Astrocyte (in vitro differentiated cells and primary cell): ENCODE measurements at places on chromosomes 11 and 22. TPM values are rescaled to one million over a fixed set of nuclear protein-coding genes. Genes with fewer than 3 reads are reported as not detected.

DNA sequence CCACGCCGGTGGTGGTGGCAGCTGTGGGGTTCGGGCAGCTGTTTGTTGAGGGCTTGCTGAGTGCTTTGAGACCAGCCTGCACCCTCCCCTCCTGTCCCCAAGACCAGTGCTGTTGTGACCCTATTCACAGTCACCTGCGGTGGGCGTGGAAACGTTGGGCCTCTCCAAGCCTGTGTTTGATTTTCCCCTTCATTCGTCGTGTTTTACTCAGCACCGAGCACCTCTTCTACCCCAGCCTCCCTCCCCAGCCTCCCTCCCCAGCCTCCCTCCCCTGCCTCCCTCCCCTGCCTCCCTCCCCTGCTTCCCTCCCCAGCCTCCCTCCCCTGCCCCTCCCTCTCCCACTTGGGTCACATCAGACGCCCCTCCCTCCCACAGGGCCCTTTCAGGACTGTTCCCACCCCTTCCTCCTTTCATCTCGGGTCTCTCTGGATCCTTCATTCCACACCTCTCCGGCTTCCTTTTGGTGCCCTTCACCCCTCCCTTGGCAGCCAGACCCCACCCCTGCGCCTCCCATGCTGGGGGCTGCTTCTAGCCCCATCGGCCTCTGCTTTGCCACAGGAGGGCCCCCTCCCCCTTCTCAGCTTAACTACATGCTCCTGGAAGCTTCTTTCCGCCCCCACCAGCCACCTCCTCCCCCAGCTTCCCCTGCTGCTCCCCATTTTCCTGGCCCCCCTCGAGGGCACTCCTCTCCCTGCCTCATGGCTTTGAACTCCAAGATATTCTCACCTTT, 14.8 kb downstream of the FRMD8 start:
- no peak for DNase-seq

- DNase-seq, result no peak
Observed at GRCh38 chr11:26898799-26899198, 95.1 kb upstream of the FIBIN start.

DNA sequence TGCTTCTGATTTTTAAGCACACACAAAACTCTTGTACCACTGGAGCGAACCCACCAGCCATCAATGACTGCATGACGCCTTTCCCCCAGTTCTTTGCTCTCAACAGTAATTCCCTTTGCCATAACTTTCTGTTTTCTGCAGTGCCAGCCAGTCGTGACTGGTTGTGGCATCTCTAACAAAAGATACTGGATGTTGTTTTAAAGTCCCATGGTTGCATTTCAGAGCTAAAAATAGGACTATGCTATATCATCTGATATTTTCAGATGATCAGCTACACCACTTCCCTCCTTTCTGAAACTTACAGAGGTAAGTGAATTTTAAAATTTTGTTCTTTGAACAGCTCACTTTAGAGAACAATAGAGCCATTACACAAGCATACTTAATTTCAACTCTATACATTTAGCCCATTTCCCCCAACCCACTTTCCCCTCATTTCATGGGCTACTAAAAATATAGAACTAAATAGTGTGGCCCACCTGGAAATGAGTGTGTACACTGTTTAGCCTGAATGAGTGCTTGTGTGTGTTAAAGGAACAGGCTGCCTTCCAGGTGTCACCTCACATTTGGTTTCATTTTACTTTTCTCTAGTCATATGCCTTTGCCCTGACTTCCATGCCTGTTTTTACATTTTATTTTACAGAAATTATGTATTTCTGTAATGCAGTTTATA, 136.9 kb upstream of the ZC3H12C start:
- no peak for DNase-seq

DNA sequence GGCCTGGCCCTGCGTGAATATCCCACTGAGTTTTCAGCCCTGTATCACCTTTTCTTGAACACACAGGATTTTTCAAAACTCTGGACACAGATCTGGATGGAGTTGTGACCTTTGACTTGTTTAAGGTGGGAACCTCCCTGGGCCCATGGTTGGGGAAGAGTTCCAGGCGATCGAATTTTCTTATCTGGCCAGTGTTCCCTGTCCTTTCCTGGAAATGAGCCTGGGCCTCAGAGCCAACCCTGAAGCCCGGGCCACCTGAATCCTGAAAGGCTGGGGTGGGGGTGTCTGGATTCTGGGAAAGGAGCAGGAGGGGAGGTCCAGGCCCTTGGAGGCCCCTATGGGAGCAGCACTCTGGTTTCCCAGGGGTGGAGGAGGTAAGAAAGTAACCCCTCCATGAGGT, 29.0 kb downstream of the CAPN1 start:
- DNase-seq, result no peak

DNA sequence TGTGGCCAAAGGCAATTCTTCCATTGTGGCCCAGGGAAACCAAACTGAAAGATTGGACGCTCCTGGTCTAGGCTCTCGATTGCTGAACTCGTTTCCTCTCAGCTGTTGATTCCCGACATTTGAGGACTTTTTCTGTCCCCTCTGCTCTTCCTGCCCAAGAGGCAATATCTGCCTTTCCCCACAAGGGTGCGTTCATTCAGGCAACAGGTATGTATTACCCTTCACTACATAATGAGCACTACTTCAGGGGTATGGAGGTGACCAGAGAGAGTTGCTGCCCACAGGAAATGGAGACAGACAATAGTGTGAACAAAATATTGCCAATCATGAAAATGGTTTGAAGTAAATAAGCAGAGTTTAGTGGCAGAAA, 8.2 kb downstream of the PTH start:
- DNase-seq, result no peak

DNA sequence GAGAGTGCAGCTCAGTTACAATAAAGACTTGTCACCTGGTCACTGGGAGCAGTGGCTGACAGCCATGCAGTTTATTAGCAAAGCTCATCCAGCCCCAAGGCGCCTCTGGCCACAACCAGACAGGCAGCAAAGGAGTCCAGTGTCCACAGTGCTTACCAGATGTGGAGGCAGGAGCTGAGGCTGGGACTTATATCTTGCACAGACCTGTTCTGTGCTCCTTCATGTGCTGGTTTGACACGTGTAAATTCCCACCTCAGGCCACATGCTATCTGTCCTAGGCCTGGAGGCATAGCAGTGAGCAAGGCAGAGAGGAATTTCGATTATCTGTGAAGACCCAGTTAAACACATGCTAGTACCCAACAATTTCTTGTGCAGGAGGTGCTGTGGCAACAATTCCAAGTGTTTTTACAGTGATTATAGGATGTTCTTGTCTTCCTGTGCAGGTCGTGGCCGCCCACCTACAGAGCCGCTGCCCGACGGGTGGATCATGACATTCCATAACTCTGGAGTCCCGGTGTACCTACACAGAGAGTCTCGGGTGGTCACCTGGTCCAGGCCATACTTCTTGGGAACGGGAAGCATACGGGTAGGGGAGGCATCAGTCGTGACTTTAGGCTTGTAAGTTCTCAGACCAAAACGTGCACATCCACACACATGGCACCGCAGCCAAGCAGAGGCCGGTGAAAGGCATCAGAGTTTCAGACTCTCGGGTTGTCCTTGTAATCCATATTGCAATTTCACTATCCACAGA, 9.4 kb downstream of the DGCR8 start:
- no peak for DNase-seq

DNA sequence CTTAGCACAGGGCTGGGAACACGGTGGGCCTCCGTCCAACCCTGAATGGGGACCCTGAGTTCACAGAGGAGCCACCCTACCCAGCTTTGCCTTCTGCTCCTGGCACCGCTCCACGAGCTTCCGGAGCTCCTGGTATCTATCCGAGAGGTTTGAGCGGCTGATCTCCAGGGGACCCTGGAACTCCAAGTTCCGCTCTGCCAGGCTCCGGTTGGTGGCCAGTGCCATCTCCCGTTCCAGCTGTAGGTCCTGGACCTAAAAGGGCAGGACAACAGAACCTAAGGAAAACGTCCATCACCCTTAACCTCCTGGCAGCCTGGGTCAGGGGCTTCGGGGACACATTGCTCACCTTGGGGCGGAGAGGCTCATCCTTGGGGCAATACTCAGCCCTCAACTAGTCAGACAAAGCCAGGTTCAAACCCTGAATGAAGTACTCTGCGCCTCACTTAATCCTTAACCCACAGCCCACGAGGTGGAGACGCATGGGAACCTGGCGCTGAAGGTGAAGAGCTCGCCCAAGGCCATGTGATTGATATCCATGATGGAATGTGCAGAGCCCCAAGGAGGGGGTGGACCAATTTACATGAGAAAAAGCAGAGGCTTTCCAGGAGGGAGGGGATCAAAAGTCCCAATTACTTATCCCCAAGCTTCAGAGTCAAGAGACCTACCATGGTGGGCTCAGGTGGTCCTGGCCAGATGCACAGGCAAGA, 27.1 kb downstream of the VPS37C start:
- DNase-seq, result no peak

DNA sequence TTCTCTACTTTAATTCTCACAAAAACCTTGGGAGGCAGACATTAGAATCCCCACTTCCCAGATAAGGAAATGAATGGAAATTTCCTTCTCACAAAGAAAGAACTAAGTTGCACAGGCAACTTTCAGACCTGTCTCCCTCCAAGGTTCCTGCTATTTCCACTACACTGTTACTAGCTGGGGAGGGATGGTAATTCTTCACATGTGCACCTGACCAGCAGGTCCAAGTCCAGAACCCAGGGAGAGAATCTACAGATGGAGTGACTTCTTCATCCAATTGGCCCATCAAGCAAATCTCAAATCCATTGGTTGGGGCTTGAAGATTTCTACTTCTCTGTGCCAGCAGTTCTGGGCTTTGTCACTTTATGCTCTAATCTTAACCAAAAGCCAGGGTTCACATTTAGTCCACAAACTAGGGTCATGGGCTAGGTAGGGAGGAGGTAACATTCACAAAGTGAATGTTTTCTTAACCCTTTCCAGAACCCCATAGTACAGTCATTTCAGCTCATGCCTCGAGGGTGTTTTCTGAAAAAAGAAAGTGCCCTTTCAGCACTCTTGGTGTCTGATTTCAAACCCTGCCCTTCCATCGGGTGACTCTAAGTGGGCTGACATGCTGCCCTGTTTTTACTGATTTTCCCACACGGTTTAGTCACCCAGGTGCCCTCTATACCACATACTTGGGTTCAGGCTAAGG, 2.7 kb downstream of the POU2AF1 start:
- DNase-seq, result no peak

- DNase-seq, result peak; percentile 90
Observed at GRCh38 chr11:126857860-126858808, 142.4 kb downstream of the KIRREL3 start.

- DNase-seq, result peak; percentile 43
Observed at GRCh38 chr11:68632802-68633201, 51.5 kb upstream of the GAL start.

DNA sequence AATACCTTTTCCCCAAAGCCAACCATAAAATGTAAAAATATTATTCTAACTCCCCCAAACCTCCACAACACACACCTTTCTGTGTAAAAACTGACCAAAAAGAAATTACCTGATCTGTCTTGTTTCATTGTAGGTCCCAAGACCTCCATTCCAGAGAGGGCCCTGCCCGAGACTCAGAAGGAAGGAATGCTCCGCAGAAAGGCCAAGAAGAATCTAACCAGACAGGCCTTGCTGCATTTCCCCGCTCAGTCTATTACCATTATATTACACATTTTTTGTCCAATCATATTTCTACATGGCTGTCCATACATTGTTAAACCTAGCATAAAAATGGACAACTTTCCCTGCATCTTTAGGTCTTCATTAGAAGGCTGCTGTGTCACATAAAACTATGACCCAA, 237.5 kb upstream of the UBASH3B start:
- no peak for DNase-seq

DNA sequence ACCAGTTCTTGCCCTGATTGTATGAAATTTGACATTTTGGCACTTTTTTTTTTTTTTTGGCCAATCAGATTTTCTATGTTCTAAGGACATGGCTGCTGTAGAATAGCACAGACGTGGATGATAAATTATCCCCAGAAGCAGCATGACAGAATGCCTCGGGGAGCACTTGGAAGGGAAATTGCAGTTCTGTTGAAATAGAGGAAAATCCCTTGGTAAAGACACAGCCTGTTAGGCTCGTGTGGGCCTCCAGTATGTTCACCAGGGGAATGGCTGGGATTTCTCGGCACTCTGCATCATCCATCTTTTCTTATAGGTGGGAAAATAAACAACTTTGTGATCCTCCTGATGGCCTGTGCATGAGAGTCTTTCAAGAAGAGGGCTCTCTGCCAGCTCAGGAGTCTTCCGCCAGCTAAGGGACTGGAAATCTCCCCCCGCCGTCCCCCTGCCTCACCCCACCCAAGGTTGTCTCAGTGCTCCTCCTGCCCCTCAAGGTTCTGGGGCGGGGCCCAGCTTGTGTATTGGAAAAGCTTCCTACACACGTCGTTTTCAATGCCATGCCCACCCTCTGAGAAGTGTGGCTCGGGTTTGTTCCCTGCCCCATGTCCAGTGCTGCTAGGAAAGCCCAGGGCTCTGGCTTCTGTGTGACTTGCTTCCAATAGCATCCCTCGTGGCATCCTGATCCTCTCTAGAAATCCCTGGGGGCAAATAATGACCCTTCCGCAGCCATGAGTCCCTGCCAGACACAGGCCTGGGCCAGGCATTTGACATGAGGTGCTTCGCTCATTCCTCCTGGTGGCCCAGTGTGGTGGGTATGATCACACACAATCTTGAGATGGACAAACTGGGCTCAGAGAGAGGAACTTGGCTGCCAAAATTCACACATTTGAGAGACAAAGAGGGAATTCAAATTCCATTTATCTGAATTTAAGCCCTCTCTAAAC, 70.6 kb upstream of the ATXN10 start:
- peak; percentile 74 for DNase-seq

DNA sequence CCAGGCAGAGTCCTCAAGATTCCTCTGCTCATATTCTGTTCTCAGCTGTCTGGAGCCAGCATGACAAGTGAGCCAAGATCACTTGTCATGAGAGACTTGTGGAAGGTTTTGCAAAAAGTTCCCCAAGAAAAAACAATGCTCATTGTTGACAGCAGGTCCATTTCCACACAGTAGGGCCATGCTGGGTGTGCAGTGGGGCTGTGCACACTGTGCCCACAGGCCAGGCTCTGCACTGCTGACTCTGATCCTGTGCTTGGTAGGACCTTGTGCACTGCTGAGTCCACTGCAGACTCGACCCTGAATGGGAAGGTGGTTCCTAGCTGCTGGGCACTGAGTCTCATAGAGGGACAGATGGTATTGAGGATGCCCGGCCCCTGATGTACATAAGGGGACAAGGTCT, 33.9 kb upstream of the IGLL5 start:
- DNase-seq, result no peak

- DNase-seq, result peak; percentile 96
Observed at GRCh38 chr11:76030286-76030685, 176.0 kb downstream of the WNT11 start.

Gene POLD3
- total RNA-seq, result 6.5 and 7.5 TPM in 2 replicates

Gene KCNE3
- total RNA-seq, result 0.31 and 0.59 TPM in 2 replicates

Gene SLC43A3
- 13.3 and 16.4 TPM in 2 replicates for total RNA-seq

Gene DEAF1
- total RNA-seq, result 44.1 and 48.9 TPM in 2 replicates

Gene TRIM48
- total RNA-seq, result not detected in 2 replicates

Gene LDHAL6A
- total RNA-seq, result not detected in 2 replicates

Gene GPR83
- total RNA-seq, result 0.14 TPM in 1 of 2 replicates, not detected in the other

Gene RFPL1
- not detected in 2 replicates for total RNA-seq

Gene KRTAP5-2
- not detected in 2 replicates for total RNA-seq
